Effector CD8-positive, alpha-beta T cell (primary cell): ENCODE measurements at places on chromosomes 4 and X.

- DNase-seq, result no peak
These were observed 9.0 kb downstream of the CTBP1 start for GRCh38 chr4:1239950-1240307.

DNA sequence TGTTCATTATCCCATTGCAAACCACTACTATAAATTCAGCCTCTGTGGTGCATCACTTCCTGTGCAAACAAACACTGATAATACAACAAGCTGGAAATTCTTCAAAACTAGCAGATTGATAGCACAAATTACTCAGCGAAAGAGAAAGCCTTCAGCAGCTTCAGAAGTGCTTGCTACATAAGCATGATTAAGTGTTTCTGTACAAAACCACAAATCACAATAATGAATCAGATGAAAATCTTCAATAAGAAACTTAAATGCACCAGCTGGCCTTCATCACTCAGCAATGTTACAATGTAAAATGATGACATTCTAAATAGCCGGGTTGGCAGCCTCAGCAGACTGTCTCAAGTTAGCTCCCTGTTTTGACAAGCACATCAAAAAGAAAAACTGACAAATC lies 262.2 kb downstream of the SPOCK3 start:
- DNase-seq, result no peak

GRCh38 chr4:48774760-48775710 lies 5.0 kb downstream of the FRYL start:
- no peak for DNase-seq

DNA sequence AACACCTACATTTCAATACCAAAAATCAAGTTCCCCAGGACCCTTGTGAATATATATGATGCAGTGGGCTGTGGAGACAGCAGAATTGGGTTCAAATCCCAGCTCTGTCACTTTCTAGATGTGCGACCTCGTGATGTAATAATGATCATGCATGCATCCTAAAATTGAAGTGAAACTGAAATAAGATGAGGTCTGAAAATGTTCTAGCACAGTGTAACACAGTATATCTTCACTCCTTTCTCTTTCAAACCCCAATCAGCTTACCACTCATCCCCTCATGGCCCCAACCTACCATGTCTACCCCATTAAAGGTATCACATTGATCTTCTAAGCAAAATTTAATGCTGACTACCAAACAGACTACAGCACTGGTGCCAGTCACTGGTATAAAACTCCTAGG lies 69.9 kb upstream of the BRS3 start:
- DNase-seq, result no peak

DNA sequence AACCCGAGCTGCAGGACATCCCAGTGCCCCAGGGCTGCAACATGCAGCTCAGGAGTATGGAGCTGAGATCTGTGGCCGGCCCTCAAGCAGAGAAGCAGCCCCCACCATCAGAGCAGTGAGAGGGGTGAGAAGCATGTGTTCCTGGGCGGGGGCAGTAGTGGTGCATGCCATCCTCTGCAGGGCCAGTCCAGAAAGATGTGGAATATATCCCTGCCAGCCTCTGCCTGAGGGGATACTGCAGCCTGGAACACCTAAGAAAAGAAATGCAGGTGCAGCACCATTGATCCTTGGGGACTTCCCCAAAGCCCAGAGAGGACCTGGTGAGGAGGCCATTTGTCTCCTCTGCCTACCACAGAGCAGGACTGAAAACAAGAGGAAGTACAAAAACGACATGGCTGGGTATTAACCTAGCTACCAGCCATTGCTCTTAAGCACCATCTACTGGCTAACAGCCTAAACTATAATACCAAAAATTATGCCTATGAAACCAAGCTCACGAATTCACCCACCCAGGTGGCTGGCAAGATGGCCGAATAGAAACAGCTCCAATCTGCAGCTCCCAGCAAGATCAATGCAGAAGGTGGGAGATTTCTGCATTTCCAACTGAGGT lies 158.8 kb downstream of the ADGRA3 start:
- DNase-seq, result no peak

- DNase-seq, result no peak
These were observed 88.2 kb upstream of the USP9X start for GRCh38 chrX:40996886-40997530.

- DNase-seq, result no peak
These were observed 318.6 kb downstream of the NAF1 start for GRCh38 chr4:162847945-162848549.

- DNase-seq, result no peak
These were observed 46.7 kb downstream of the ENPP6 start for GRCh38 chr4:184171011-184171410.
